ENCODE measurements at places on chromosomes 4 and X.

DNA sequence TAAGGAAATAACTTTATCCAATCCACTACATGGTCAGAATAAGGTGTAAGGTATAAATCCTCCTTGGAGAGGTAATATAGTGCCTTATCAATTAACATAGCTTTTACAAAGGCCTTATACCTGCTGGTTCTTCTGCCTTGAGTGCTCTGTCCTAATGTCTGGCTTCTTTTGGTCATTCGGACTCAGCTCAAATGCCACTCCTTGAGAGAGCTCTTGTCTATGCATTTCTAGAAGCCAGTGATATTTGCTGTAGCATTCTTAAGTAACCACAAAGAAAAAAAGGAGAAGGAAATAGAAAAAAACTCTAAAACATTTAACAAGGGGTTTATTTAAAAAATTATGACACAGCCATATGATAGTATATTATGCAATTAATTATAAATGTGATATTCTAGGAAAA lies 444.8 kb upstream of the SLIT2 start:
- no peak for DNase-seq

DNA sequence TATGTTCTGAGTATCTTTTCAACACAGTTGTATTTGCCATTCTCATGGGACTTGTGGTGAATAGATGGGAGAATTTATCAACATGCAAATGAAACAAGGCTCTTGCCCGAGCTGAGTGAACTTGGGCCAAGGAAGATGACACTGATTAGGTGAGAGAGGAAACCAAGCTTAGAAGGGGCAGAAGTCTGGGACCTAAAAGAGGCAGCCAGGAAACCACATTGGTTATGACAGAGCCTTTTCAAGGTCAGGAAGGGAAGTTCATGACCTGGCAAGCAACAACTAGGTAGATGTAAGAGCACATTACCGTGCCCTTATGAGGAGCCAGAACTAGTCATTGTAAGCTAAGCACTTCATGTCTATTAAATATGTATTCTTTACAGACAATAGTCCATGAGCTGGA lies 590.3 kb downstream of the PACRGL start:
- DNase-seq = no peak

- no peak for DNase-seq
Measured at GRCh38 chr4:166067915-166068314, 194.9 kb downstream of the TLL1 start.

DNA sequence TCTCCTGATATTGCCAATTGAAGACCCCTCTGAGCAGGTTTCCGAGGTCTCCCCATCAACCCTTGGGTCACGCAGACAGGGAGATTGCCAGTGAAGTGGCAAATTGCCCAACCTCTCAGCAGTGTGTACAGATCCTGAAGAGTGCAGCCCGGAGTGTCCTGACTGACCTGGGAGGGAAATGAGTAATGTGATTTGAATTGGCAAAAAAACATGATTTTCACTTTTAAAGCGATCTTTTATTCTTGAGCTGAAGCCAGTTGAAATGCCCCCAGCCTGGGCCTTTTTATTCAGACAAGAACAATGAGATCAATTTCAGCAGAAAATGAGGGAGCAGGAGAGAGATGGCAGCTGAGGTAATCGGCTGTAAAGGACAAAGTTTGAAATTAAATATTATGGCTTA lies 401.8 kb downstream of the RAPGEF2 start:
- no peak for DNase-seq

GRCh38 chr4:40149960-40150385 lies 46.9 kb upstream of the RHOH start:
- peak; percentile 93 for DNase-seq

- no peak for DNase-seq
Measured at GRCh38 chr4:54363037-54363436, 133.9 kb downstream of the PDGFRA start.

DNA sequence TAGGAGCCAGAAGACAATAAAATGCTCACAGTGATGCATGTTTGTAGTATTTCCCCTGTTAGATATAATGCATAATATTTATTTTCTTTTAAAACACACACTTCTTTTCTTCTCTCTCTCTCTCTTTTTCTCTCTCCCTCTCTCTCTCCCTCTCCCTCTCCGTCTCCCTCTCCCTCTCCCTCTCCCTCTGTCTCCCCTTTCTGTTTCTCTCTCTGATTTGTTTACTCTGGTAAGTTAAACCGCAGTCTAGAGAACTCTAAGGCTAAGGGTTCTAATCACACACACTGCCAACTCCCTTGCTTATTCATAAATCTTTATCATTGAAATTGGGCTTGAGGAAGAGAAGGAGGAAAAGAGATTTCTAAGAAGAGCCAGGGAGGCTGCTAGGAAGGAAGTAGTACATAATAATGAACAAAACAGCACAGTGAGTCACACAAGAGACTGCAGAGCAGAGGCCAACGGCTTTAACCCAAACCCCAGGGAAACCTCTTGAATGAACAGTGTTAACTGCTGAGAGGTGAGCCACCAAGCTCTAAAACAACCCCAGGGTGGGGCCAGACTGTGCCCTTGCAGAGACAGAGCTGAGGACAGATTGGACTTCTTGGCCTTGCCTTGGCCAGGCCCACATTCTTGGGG lies 9.1 kb upstream of the PHOX2B start:
- no peak for DNase-seq

GRCh38 chr4:111405989-111406388 lies 739.3 kb upstream of the FAM241A start:
- no peak for DNase-seq

DNA sequence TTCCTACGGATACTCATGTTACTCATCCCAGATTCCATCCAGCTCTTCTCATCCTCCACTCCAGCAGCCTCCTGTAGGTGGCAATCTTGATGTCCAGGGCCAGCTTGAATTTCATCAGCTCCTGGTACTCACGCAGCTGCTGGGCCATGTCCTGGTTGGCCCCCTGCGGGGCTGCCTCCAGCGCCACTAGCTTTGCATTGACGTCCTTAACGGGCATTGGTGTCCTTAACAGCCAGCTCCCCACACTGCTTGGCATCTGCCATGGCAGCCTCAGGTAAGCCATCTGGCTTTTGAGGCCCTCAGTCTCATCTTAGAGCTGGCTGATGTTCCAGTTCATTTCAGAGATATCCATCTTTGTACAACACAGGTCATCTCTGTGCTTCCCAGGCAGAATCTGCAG lies 223.7 kb downstream of the FGF13 start:
- DNase-seq = no peak

- DNase-seq = no peak
Measured at GRCh38 chr4:84901740-84902281, 64.7 kb downstream of the WDFY3 start.

DNA sequence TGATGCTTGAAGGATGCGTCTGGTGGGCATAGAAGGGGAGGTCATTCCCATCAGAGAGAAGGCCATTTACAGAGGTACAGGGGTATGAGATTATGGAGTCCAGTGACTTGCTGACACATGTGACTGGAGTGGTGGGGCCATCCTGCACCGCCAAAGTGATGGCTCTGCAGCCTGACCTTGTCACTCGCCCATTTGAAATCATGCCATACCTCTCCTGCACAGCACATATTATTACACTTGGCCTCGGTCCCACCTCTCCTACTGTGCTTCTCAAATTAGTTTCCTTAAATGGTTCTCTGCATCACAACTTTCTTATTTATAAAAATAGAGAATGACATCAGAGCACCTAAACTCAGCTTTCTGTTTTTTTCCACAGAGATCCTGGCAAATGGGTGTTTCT lies 60.7 kb upstream of the HAND2 start:
- DNase-seq = no peak

- no peak for DNase-seq
Measured at GRCh38 chrX:30283456-30284200, 25.6 kb downstream of the NR0B1 start.

- DNase-seq = peak; percentile 60
Measured at GRCh38 chr4:145061318-145061920, 36.6 kb downstream of the ANAPC10 start.

- DNase-seq = no peak
Measured at GRCh38 chr4:15118292-15118691, 116.0 kb downstream of the CPEB2 start.

GRCh38 chr4:7740866-7741525 lies 198.7 kb downstream of the AFAP1 start:
- DNase-seq = no peak

DNA sequence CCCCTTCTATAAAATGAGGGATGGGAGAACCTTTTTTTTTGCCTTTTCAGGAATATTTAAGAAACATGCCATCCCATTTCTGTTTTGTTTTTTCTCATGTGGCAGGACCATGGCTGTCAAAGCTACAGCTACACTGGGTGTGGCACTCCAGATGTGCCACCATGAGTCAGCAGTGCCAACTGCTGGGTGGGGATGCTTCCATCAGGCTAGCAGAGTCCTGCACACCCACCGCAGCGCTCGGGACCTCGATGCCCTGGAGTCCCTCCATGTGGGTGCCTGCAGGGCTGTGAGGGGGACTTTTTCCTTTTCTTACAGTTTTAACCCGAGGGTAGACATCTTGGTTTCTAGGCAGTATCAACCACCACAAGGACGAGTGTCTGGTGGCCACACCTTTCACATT lies 352.6 kb downstream of the NR3C2 start:
- no peak for DNase-seq

DNA sequence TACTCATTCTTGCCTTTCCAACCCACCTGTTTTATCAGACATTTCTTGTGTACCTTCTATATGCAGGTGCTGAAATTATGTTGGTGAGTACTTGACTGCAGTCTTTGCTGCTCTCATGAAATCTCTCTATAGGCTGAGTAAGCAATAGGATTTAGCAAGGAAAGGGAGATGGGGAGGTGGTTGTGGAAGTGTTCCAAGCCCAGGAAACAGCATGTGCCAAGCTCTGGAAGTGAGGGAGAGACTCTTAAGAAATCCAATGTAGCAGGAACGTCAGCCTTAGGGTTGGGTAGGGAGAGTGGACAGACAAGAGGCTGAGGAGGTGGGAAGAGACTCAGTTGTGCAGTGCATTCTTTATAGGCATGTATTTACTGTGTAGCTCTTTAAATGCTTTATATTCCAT lies 5.6 kb downstream of the SEPTIN11 start:
- no peak for DNase-seq

DNA sequence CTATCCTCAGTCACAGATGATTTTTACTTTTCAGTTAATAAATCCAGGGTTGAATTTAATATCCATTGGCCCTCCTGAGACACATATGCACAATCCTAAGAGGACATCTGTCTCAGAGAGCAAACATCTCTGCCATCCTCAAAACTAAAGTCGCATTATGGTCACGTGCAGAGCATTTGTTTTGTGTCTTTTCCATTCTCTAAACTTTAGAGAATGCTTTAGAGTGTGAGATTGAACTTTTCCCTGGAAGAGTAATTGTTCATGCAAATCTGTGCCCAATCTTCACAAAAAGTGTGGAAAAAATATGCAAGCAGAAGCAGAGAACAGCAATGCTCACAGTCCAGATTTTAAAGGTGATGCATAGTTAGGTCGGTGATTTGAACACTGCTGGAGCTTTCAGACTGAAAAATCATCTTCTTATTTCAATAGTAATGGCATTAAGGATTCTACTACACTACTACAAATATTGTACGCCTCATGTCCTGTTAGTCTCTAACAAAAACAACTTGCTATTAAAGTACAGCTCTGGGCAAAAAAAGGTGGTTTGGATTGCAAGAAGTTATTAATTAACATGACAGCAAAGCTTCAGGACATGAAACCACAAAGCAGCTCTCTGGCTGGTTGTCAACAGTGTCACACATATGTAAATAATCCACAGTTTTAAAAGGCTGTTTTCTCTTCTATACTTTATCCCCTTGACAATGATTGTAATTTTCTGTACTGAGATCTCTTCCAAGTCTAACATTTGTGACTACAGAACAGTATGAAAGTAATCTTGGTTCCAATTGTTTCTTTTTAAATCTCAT lies 19.9 kb downstream of the DCHS2 start:
- no peak for DNase-seq

- DNase-seq = no peak
Measured at GRCh38 chr4:37400241-37400881, 155.8 kb downstream of the NWD2 start.

DNA sequence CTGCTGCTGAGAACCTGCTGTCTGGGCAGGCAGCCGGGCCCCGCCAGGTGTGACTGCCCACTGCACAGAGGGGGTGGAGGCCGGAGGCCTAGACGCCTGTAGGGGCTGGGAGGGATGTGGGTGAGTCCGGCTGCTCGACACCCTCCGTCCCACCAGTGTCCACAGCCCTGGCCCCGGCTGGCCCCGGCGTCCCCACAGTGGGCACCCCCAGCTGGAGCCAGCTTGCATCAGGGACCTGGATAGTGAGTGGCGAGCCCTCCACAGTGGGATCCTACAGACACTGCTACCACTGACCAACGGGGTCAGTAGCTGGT lies 34.7 kb upstream of the SPON2 start:
- DNase-seq = no peak

Data from OCI-LY7 (cell line).